NCI-H187 treated with DMSO at 0.1 percent for 48 hours (cell line): ENCODE measurements at places on chromosomes 3 and 15.

GRCh38 chr3:42189736-42190135 is 76.2 kb downstream of the CCK start:
- no peak for DNase-seq

DNA sequence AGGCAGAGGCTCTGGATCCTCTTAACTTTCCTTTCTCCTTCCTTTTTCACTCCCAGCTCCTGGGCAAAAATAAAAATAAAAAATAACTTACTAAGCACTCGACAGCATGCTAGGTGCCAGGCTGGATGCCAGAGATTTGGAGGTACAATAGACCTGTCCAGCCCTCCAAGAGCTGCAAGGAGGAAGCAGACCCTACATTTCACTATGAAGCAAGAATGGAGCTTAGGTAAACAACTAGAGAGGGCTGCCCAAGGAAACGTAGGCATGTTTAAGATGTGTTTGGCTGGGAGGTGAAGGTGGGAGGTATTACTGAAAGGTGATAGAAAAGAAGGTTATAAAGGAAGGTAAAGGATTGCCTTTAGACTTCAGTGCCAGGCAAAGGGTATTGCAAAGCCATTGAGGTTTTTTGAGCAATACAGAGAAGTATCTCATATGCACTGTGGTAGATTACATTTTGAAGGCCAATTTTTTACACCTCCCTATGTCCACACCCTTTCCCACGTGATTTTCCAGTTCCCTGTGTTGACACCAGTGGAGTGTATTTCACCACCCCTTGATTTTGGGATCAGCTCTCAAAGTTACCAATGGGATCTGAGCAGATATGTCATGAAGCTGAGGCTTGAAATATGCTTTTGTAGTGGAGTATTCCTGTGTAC is 69.1 kb downstream of the DCLK3 start:
- no peak for DNase-seq

- DNase-seq: no peak
These were observed 137.3 kb upstream of the CNTN3 start for GRCh38 chr3:74751775-74752174.

DNA sequence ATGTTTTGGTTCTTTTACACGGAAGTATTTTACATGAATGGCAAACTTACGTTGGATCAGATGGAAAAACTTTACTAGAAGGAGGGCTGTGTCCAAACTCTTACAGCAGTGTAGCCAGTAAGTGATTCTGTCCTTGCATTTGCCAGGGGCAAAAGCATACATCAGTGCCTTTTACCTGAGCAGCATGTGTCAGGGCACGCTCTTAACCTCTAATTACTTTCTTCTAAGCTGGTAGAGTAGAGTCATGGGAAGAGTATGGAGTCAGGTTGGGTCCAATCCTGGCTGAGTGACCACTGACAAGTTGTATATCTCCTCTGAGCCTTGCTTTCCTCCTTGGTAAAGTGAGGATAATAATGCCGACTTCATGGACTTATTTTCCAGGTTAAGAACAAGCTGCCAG is 47.1 kb downstream of the RYR3 start:
- no peak for DNase-seq

DNA sequence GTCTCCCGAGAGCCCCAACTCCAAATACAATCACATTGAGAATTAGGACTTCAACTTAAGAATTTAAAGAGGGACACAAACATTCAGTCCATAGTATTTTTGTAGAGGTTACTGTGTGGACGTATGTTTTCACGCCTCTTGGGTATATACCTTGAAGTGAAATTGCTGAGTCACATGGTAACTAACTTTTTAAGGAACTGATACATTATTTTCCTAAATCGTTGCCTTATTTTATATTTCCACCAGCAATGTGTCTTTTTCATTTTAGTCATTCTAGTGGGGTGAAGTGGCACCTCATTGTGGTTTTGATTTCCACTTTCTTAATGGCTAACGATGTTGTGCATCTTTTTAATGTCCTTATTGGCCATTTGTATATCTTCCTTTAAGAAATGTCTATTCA is 11.8 kb downstream of the PARP15 start:
- no peak for DNase-seq

DNA sequence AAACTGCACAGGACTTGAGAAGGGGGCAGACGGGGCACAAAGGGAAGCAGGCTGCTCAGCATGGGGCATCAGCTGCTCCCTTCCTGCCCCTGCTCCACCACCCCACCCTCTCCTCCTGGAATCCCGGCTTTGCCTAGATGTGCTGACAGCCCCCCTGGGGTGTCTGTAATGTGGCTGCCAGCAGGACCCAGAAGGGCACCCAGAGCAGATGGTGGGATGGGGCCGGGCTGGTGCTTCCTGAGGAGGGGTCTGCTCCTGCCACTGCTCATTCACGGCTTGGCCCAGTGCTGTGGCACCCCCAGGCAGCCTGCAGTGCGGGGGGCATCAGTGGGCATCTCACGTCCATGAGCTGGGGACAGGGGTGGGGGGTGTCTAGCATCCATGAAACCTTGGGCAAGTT is 10.2 kb downstream of the H1-8 start:
- DNase-seq: no peak

- DNase-seq: no peak
These were observed 43.1 kb upstream of the WDR5B start for GRCh38 chr3:122458992-122459391.

GRCh38 chr15:78808550-78808949 is 2.7 kb downstream of the ADAMTS7 start:
- DNase-seq: no peak

- no peak for DNase-seq
These were observed 266.1 kb downstream of the CGGBP1 start for GRCh38 chr3:87792534-87793336.
